Stimulated activated CD4-positive, alpha-beta T cell treated with anti-CD3 and anti-CD28 coated beads, Interleukin-2, amount 100 ng/mL, for 24 hours (primary cell): ENCODE measurements at places on chromosomes 3 and 15.

DNA sequence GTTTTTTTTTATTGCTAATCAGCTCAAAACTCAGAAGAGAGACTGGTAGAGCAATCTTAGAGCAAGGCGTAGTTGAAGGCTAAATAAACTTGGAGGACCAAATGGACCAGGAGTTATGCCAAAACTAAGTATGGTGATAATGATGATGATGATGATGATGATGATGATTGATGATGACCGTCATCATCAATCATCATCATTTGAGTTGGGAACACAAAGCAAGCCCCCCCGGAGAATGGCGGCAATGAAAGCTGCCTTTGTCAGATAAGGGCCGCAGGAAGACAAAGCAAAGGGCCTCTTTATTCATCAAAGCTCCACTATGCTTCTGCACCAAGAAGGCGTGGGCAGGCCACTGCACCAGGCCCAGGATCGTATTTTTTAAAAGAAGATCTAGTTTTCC lies 82.1 kb upstream of the RAD18 start:
- DNase-seq = no peak

GRCh38 chr15:92650966-92651365 lies 4.6 kb downstream of the FAM174B start:
- no peak for DNase-seq

GRCh38 chr3:66237552-66237951 lies 16.8 kb downstream of the SLC25A26 start:
- DNase-seq = no peak

- DNase-seq = no peak
Measured at GRCh38 chr3:21100656-21101359, 650.2 kb downstream of the ZNF385D start.

DNA sequence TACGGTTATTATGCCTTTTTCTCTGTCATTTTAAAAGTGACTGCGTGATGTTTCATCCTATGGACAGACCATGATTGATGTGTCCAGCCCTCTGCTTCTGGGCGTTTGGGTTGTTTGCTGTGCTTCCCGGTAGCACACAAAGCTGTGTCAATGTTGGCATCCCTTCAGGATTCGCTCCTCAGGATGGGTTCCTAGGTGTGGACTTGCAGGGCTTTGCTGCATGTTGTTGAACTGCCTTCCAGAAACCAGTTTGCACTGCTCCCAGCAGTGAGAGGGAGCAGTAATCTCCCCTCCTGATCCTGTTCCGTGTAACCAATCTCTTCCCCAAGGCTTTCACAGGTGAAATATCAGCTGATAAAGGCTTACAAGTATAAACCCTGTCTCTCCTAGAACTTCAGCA lies 787 bp downstream of the TRPM1 start:
- no peak for DNase-seq

GRCh38 chr3:154235330-154235729 lies 89.0 kb downstream of the DHX36 start:
- no peak for DNase-seq

GRCh38 chr15:41877631-41878354 lies 16.1 kb downstream of the SPTBN5 start:
- DNase-seq = no peak
